Inflammatory macrophage (primary cell): ENCODE measurements at places on chromosomes 4 and X.
A peak's percentile ranks its signal among the peaks of the same experiment; 100 is the strongest.

DNA sequence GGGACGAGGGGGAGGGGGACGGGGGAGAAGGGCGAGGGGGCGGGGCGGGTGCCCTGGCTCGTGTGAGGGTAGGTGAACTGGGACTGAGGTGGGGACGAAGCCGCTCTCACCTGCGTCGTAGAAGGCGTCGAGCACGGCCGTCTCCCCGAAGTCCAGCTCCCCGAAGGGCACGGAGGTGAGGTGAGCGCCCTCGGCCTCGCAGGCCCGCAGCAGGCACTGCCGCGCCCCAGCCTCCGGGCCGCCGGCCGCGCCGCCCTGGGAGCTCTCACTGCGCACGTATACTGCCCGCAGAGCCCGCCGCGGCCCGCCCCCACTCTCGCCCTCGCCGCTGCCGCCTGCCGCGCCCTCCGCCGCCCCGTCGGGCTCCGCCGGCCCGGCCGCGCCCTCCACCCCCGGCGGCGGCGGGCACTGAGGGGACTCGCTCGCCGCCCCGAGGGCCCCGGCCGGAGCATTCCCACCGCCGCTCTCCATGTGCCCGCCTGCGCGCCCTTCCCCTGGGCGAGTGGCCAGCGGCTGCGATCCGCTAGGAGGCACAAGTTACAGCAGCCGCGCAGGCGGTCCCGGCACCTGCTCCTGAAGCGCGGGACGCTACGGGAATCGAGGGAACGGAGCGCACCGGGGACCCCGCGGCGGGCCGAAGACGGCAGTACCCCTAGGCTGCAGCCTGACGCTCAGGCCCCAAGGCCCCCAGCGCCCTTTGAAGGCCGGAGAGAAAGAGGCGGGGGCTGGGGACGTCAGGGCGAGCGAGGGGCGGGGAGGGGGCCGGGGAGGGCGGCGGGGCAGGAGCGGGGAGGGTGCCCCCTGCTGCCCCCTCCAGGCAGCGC lies at the start of gene MAP3K15:
MAP3K15 (minus strand) TSS at position 718 of the 824 bp plus-strand sequence; CDS start at position 471, 247 bp downstream.
- DNase-seq: no peak

GRCh38 chr4:7987148-7987989 lies 47.7 kb upstream of the AFAP1 start:
- peak; percentile 60 for DNase-seq

- no peak for DNase-seq
Observed at GRCh38 chr4:185742766-185743165, 69.2 kb downstream of the SORBS2 start.

DNA sequence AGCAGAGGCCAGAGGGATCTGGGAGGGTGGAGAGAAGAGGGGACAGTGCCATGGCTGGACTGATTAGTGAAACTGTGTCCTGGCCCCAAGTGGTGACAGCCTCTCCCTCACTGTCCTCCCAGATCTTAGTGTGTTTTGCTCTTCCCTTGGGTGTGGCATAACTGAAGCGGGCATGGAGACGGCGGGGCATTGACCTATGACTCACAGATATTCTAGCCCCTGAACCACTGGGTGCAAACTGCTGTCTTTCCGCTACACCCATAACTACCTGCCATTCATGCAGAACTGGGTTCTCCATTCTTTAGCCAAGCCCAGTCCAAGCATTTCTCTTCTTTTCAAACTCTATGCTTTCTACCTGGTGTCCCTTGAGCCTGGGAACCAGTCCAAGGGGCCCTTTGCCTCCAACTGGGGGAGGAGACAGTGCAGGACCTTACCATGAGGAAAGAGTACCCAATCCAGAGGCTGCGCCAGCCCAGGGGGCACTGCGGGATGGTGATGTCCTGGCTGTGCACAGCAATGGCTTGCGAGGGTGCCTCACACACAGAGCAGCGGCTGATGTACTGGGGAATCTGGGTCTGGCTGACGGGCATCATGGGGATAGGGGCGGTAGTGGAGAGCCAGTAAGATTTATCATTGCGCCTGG lies 67.6 kb downstream of the ATG4A start:
- no peak for DNase-seq

DNA sequence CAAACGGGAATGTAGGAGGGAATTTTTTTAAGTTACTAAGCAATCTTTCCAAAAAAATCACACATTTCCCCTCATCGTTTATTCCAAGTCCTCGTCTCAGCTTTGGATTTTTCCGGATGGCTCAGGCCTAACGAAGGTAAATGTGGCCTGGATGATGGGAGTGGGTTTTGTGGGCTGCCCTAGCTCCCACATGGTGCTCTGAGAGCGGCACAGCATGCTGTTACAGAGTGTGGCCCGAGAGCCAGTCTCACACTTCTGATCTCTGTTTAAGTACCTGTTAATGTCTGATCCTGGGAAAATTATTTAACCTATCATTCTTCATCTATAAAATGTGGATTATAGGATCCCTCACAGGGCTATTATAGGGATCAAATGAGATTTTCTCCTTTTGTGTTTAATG lies 38.2 kb upstream of the ADAM29 start:
- no peak for DNase-seq

- no peak for DNase-seq
Observed at GRCh38 chrX:38500866-38501265, 60.5 kb upstream of the TSPAN7 start.

GRCh38 chr4:127922226-127922625 lies 41.5 kb downstream of the PLK4 start:
- no peak for DNase-seq

DNA sequence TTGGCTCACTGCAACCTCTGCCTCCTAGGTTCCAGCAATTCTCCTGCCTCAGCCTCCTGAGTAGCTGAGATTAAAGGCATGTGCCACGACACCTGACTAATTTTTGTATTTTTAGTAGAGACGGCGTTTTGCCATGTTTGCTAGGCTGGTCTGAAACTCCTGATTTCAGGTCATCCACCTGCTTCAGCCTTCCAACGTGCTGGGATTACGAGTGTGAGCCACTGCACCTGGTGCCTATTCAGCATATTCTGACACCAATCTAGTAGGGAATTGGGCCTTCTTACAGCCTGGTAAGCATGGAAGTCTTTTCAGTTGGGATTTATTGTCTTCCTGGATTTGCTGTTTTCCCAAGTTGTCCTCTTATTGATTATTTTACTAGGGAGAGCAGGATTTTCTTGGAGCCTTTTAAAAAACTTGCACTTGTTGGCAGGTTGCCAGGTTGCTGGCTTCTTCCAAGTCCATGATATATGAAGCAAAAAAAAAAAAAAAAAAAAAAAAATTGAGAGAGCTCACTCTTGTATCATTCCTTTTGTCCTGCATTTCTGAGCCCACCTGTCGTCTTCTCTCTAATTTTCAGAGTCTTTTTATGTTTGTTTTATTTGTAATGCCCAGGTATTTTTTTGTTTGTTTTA lies 43.7 kb downstream of the TMPRSS11E start:
- DNase-seq: no peak

DNA sequence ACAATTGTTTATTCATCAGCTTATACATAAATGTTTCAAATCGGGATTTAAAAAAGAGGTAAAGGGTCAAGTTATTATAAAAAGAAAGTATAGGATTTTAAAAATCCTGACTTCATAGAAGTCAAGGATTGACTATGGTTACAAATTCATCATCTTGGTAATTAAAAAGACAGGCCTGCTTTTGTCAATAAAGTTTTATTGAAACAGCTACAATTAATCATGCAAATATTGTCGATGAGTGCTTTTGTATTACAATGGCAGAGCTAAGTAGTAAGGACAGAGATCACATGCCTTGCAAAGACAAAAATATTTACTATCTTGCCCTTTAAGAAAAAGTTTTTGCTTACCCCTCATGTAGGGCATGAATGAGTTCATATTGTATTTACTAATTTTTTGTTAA lies 595.4 kb downstream of the IL15 start:
- no peak for DNase-seq

DNA sequence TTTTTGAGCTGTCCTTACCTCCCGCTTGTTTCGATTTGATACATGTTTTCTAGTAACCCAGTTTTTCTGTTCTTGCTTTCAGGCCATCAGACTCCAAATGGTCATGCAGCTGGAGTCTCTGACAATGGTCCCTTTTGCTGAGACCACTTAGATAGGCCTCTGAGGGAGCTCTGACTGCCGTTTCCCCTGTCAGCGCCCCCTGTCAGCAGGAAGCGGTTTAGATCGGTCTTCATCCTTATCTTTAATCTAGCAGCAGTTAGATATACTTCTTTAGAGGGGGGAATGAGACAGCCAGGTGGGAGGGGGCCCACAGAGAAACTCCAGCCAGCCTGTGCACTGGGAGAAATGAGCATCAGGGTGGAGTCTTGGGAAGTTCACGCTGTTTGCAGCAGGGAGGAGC lies 457.9 kb downstream of the GPAT3 start:
- DNase-seq: no peak

GRCh38 chr4:187562345-187562744 lies 433.2 kb upstream of the ZFP42 start:
- DNase-seq: no peak

DNA sequence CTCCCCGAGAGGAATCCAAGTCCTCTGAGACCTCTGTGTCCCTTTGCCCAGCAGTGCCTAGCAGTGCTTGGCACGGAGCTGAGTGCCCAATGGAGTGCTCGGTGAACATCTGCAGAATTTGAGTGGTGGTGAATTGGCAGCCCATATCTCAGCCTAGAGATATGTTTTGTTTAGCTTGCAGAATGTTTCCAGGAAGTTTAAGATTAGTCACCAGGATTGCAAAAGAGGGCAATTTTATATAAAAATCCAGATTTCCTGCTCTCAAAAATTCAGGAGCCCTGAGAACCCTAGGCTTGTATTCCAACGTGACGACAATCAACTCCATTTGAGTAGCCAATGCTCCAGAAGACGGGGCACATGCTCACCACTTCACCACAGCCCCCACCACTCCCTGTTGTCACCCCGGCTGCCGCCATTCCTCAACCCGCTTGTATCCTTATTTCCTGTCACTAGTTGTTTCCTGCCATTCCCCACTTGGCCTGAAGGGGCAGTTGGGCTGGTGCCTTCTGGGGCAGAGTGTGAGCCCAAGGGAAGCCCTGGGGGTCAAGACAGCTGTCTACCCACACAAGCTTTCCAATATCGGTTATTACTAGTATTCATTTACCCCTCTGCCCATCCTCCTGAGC lies 116.9 kb downstream of the EFNB1 start:
- no peak for DNase-seq

- DNase-seq: no peak
Observed at GRCh38 chr4:56062106-56062505, 113.4 kb downstream of the CEP135 start.

DNA sequence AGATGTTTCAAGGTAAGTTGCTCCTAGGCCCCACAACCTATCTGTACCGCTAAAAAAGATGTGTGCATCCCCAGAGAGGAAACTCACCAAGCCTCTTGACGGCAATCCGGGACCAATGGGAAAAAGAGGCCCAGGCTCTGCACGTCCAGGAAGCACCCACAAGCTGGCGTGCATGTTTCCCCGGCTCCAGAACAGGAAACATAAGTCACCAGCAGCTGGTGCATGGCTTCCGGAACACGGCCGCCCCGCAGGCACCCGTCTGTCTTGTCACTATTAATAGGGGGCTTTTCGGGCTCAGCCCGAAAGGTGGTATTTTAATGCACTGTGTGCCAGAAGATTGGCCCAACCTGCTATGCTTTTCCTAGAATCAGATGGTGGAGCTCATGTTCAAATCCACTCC lies 22.2 kb downstream of the CRMP1 start:
- no peak for DNase-seq

- no peak for DNase-seq
Observed at GRCh38 chr4:161919442-161920220, 244.2 kb downstream of the FSTL5 start.

GRCh38 chr4:101304916-101305315 lies 42.4 kb downstream of the PPP3CA start:
- DNase-seq: no peak

GRCh38 chrX:2894885-2895292 lies 34.2 kb downstream of the ARSD start:
- DNase-seq: peak; percentile 31

- DNase-seq: no peak
Observed at GRCh38 chrX:35858361-35858760, 60.2 kb downstream of the MAGEB16 start.

GRCh38 chr4:184316821-184317220 lies 99.1 kb upstream of the ENPP6 start:
- DNase-seq: no peak

DNA sequence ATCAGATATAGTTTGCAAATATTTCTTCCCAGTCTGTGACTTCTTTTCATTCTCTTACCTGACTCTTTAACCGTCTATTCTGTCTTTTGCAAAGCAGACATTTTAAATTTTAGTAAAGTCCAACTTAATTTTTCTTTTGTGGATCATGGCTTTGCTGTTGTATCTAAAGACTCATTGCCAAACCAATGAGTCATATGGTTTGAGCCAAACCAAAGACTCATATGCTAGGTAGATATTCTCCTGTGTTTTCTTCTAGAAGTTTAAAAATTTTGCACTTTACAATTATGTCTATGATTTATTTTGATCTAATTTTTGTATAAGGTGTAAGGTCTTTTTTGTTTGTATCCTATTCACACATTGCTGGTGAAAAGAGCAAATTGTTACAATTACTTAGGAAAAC lies 446.8 kb downstream of the ANKRD50 start:
- DNase-seq: no peak

GRCh38 chr4:149029056-149029651 lies 586.9 kb upstream of the NR3C2 start:
- DNase-seq: no peak

DNA sequence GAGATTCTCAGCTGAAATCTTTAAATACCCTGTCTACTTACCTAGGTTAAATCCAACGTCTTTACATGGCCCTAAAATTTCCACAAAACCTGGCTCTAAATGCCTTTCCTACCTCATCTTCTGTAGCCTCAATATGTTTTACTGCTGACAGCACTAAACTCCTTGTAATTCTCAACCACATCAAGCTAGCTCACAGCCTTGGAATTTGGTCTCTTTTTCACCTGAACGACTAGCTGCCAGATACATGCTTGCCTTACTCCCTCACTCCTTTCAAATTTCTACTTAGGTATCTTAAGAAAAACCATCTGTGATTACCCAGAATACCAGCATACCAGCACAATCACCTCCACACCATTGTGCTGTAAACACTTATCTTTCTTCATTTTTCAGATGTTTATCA lies 635.6 kb upstream of the PCDH10 start:
- DNase-seq: no peak

DNA sequence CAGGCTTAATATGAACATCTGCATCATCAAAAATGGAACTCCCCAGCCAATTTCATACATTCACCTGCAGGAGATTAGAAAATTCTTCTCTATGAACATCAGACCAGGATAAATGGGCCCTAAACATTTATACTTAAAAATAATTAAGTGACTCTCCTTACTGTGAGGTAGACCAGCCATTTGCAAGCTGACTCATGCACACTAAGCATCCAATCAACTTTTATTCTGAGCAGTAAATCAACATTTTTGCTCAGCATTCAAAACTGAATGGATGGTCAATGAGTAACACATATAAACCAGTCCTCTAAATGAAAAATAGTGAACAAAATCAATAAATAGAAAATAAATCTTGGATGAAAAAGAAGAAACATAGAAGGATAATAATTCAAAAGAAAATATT lies 19.9 kb upstream of the PCDH10 start:
- DNase-seq: no peak

DNA sequence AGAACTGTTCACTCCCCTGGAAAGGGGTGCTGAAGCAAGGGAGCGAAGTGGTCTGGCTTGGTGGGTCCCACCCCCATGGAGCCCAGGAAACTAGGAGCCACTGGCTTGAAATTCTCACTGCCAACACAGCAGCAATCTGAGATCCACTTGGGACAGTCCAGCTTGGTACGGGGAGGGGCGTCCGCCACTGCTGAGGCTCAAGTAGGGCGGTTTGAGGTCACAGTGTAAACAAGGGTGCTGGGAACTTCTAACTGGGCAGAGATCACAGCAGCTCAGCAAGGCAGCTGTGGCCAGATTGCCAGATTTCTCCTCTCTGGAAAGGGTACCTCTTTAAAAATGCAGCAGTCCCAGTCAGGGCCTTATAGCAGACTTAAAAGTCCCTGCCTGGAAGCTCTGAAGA lies 53.9 kb upstream of the GALNTL6 start:
- DNase-seq: no peak
